Activated naive CD8-positive, alpha-beta T cell treated with anti-CD3 and anti-CD28 coated beads, Interleukin-2, amount 50 U/mL, for 16 hours (primary cell): ENCODE measurements at places on chromosomes 3 and 15.

DNA sequence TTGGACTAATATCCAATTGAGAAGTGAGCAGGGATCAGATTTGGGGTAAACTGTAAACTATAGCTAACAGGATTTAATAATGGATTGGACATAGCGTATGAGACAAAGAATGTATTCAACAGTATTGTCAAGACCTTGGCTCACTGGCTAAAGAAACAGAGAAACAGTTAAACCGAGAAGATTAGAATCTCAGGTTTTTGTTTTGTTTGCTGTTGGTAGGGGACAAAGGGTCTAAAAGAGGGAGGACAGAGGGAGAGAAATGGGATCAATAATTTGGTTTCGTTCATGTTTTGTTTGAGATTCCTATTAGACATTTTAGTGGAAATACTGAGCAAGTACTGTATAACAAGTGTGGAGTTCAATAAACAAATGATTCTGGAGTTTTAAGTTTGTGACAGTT is 28.6 kb downstream of the CLDN1 start:
- DNase-seq: no peak

GRCh38 chr3:72229952-72230351 is 445.0 kb upstream of the PROK2 start:
- no peak for DNase-seq

GRCh38 chr3:147675761-147676160 is 266.6 kb downstream of the ZIC1 start:
- no peak for DNase-seq

DNA sequence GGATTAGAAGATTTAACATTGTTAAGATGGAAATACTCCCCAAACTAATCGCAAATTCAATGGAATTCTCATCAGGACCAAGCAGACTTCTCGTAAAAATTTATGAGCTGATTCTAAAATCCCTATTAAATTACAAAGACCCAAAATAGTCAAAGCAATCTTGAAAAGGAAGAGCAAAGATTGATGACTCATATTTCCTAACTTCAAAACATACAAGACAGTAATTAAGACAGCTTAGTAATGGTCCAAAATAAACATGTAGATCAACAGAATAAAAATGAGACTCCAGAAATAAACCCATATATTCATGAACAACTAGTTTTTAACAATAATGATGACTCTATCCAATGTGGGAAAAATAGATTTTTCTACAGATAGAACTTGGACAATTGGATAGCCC is 148.7 kb downstream of the SI start:
- no peak for DNase-seq

- no peak for DNase-seq
Observed at GRCh38 chr3:138351151-138351550, 2.8 kb downstream of the MRAS start.

GRCh38 chr3:89414270-89414669 is 306.8 kb downstream of the EPHA3 start:
- no peak for DNase-seq
